Kidney glomerular epithelial cell (primary cell): ENCODE measurements at places on chromosomes 4 and X.

DNA sequence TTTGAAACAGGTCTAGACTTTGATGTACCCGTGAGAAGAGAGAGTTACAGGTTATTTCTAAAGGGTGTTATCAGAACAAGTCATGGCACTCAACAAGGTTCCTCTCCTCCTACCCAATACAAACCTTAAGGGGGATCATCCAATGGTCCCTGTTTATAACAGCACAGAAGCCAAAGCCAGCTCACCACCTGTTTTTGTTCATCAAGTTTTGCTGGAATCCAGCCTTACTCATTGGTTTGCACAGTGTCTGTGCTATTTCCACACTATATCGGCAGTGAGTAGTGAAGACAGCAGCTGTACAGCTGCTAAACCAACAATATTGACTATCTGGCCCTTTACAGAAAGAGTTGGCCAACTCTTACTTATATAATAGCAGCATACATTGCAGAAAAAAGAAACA lies 262.1 kb upstream of the STS start:
- DNase-seq, result no peak

DNA sequence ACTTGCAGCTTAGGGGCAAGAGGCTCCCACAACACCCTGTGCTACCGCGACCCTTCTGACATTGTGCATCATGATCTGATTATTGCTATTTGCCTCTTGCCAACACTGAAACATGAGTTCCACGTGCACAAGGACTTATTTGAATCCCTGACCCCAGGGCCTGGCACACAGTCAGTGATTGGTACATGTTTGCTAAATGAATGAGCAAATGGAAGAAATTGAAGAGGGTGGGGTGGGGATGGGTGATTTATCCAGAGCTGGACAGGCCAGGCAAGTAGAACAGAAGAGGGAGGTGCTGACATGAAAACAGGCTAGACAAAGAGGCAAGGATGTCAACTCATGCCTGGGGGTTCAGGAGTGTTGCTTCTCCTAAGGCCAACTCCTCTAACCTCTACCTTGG lies 24.9 kb upstream of the RPL39 start:
- DNase-seq, result no peak

DNA sequence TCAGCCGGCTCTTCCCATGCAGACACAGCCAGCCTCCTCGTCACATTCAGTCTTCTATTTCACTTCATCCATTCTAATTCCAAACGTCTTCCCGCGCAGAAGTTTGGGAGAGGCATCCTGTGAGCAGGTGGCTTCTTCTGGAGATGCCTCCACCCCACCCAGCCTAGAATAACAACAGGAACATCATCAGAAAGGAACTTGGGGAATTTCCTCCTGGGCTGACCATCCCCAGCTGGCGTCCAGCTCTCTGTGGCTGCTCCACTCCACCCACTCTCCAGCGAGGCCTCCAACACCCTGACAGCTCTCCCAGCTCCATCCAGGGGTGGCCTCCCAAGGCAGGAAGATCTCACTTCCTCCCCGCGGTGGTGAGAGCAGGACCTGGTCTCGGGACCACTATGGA lies 5.5 kb upstream of the C4orf50 start:
- DNase-seq, result no peak

GRCh38 chr4:47798165-47798564 lies 39.7 kb downstream of the CORIN start:
- no peak for DNase-seq

DNA sequence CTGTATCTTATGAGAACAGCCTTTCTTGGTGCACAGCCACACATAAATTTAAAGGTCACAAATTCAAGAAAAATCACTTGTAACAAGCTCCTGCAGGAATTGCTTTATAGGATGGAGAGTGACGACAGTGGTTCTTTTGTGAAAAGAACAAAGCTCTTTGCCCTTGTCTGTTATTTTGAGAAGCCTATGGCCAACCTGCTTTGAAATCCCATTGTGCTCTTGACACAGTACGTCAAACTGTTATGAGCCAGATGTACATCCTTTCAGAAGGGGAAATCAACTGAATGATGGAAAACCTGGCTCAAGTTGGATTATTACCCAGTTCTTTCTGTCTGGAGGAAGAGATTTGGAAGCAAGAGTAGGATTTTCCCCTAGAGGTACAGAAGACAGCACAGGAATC lies 1454.2 kb downstream of the ARAP2 start:
- DNase-seq, result no peak

- DNase-seq, result no peak
Observed at GRCh38 chrX:2508648-2509335, 8.0 kb upstream of the DHRSX start.

- no peak for DNase-seq
Observed at GRCh38 chrX:46561824-46562657, 11.5 kb upstream of the CHST7 start.

GRCh38 chr4:71004281-71004851 lies 10.9 kb downstream of the DCK start:
- no peak for DNase-seq
